Omental fat pad (tissue), 4 donors: ENCODE measurements at places on chromosomes 1 and 21. TPM values are rescaled to one million over a fixed set of nuclear protein-coding genes. Genes with fewer than 3 reads are reported as not detected.

The IRF6 gene
- total RNA-seq = 1.2 TPM

The FRRS1 gene
- 8.3 TPM for total RNA-seq

The PLD5 gene
- 0.31 TPM for total RNA-seq

The FAM72D gene
- 0.47 TPM for total RNA-seq

The CORT gene
- 1.7 TPM for total RNA-seq

The TAS1R1 gene
- total RNA-seq = not detected

The FCRL6 gene
- total RNA-seq = 0.93 TPM

DNA sequence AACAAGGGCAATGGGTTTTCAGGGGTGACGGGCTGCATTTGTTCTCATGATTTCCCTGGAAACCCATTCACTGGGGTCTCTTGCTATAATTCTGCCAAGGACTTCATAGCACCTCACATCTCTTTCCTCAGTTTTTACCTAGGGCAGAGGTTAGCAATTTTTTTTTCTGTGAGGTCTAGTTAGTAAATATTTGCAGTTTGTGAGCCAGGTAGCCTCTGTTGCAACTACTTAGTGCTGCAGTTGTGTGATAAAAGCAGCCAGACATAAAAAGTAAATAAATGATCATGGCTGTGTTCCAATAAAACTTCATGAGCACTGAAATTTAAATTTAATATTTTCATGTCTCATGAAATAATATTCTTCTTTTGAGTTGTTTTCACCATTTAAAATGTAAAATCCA, 37.7 kb downstream of the IFI44 start:
- no peak for DNase-seq

DNA sequence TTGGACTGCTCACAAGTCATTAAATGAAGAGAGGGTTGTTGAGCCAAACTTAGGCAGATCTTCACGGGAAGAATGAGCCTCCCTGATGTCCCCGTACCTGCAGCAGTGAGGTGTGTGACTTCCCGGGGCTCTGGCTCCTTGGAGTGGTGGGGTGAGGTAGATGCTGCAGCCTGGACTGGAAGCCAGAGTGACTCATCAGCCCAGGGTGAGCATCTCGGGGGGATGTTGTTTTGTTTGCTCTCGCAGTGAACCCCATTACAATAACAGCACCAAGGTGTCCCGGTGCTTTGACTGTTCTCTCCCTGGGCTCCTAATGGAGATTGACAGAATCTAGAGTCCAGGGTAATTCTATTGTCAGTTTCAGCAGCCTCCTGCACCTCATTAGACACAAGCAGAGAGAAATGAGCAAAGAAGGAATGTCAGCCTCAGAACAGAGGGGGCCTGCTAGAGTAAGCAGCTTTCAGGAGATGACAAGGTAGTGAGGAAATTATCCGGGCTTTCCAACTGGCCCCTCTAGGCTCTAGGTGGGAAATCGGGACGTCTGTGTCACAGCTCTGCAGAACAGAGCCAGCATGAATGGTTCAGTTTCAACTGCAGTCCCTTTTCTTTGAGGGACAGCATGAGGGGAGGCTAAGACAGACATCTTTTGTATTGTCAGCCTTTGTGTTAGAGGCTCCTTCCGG, 36.0 kb upstream of the LRRN2 start:
- no peak for DNase-seq

DNA sequence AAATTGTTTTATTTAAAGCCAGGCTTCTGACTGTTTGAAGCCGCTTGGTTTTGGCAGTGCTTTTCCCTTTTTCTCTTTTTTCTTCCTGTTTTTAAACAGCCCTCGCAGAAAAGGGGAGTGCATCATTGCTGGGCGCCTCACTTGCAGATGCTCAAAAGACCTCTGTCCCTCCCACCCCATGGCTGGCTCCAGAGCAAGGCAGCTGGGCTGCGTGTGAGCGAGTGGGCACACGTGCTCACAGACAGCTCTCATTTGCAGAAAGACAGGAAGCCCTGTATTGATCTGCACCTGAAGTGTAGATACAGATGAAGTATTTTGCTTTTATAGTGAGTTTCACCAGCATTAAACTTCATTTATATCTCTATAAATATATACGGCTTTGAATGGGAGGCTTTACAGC, 8.8 kb downstream of the TNR start:
- no peak for DNase-seq

GRCh38 chr1:240652549-240652948, 40.6 kb upstream of the GREM2 start:
- DNase-seq = no peak

- no peak for DNase-seq
These were observed 10.5 kb downstream of the CDCP2 start for GRCh38 chr1:54142146-54142900.

GRCh38 chr1:118116909-118117308, 68.1 kb downstream of the SPAG17 start:
- DNase-seq = no peak

- no peak for DNase-seq
These were observed 28.5 kb upstream of the SELENON start for GRCh38 chr1:25771221-25772114.
